ENCODE measurements at places on chromosomes 13 and 19. TPM values are rescaled to one million over a fixed set of nuclear protein-coding genes. Genes with fewer than 3 reads are reported as not detected.
A peak's percentile ranks its signal among the peaks of the same experiment; 100 is the strongest.

The SHANK1 gene
- total RNA-seq: 1.2 TPM

The TRPM4 gene
- 30.6 TPM for total RNA-seq

The NOVA2 gene
- 4.2 TPM for total RNA-seq

The HPN gene
- total RNA-seq: 7.2 TPM

The IRF2BP1 gene
- total RNA-seq: 21.3 TPM

The IL12RB1 gene
- 1.2 TPM for total RNA-seq

The ZNF93 gene
- 3.4 TPM for total RNA-seq

The LENG9 gene
- 5.4 TPM for total RNA-seq

The LRRC4B gene
- total RNA-seq: 1.4 TPM

The HTR2A gene
- 0.55 TPM for total RNA-seq

The ELSPBP1 gene
- total RNA-seq: not detected

GRCh38 chr13:28299916-28300315, 161.6 kb downstream of the PAN3 start:
- no peak for DNase-seq

GRCh38 chr13:85194482-85194881, 604.7 kb downstream of the SLITRK6 start:
- no peak for DNase-seq

DNA sequence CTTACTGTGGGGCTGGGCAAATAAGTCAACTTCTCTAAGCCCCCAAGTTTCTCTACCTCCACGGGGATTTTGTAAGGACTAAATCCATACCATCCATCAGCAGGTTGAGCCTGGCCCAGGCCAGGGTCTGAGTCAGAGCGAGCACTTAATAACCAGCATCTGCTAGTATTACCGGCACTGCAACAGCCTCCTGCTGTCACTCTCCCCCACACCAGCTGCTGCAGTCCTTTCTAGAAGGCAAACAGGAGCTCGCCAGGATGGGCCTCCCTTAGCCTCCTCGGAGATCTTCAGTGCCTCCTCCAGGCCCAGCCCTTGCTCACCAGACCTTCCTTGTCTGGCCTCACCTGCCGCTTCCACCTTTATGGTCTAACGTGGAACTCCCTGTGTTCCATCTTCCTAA, 3.2 kb downstream of the NAPA start:
- no peak for DNase-seq

DNA sequence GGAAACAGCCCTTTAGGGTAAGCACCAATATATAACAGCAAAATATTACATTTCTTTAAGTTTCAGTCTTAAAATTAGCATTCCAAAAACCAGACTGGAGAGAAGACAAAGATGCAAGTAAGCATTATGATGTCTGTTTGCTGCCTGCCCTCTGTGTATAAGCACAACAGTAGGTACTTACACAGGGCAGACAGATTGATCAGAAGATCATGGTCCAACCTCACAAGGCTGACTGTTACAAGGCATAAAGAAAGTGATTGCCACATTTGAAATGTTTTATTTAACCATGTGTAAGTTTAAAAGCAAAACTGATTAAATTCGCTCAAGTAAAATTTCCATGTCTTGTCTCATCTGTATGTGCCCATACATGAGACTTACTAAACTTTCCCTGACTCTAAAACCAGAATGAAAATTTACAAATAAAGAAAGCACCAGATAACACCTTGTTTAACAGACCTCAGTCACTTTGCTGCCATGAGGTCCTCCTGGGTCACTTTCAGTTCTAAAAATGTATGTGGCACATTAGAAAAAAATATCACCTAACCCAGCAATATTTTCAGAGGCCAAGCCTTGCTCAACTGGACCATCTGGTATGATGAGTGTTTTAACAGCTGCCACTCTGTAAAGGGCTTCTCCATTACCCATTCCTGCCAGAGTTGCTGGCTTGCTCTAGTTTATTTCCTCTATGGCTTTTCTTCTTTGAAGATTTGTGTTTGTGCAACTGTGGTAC, 297.0 kb downstream of the RBM26 start:
- DNase-seq: no peak

GRCh38 chr19:12763100-12763499, 11.5 kb downstream of the BEST2 start:
- DNase-seq: no peak

- no peak for DNase-seq
Observed at GRCh38 chr13:52061587-52061986, 37.1 kb downstream of the UTP14C start.

- no peak for DNase-seq
Observed at GRCh38 chr13:44439452-44440024, 65.9 kb downstream of the SERP2 start.

DNA sequence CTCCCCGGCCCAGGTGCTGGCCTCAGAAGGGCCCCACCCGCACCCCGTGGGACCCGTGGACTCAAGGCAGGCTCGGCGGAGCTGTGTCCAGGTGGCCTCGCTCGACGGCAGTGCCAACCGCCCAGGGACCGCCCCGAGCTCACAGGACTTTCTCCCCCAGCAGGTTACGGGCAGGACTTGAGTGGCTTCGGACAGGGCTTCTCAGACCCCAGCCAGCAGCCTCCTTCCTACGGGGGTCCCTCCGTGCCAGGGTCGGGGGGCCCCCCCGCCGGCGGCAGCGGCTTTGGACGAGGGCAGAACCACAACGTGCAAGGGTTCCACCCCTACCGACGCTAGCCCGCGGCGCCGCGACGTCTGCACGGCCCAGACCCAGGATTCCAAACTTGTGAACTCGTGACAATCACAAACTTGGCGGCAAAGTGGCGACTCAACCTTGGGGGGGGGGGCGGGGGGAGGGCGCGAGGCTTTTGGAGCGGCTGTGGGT, 3.6 kb upstream of the RPS15 start:
- DNase-seq: peak; percentile 24

DNA sequence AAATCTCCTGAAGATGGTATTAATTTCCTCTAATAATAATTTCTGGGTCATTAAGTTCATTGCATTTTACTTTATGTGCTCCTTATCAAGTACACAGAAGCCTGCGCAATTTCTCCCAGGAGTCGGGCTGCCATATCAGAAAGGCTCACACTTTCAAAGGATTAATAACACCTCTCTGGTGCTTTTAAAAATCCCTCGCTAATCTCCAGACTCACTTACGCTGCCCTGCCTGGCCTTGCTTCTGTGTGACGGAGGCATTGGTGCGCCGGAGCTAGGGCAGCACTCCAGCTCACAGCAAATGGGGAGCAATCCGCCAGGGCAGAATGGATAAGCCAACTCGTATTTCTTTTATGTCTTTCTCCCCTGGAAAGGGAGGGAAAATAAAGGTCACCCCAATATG, 300.8 kb downstream of the EFNB2 start:
- no peak for DNase-seq

DNA sequence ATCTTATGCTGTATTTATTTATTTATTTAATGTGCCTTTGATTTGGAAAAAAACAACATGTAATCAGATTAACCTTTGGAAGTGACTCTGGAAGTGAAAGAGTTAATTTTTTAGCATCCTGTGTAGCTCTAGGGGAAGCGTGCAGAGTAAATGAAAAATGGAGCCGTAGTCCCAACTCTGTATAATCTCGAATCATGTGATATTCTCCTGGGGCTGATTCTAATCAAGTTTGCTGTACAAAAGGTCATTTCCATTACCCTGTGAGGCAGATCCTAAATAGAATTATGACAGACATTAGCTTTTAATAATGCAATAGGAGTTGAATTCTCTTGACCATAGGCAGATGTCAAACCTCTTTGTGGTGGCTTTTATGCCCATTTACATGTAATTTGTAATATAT, 238.6 kb upstream of the CSNK1A1L start:
- no peak for DNase-seq

DNA sequence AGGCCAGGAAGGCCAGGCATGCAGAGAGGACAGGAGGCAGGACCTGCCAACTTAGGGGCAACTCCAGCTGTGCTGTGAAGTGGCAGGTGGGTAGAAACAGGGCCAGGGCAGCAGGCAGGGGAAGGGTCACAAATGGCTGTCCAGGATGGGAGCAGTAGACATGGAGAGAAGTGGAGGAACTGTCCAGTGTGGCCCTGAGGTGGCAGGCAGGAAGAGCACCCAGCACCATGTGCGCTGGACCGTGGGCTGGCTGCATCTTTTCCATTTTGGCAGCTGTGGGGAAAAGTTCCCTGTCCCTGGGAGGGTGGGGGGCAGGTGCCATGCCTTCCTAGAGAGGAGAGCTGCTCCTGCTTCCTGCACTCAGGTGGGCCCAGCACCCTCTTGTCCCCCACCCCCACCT, 13.8 kb downstream of the DEDD2 start:
- no peak for DNase-seq

DNA sequence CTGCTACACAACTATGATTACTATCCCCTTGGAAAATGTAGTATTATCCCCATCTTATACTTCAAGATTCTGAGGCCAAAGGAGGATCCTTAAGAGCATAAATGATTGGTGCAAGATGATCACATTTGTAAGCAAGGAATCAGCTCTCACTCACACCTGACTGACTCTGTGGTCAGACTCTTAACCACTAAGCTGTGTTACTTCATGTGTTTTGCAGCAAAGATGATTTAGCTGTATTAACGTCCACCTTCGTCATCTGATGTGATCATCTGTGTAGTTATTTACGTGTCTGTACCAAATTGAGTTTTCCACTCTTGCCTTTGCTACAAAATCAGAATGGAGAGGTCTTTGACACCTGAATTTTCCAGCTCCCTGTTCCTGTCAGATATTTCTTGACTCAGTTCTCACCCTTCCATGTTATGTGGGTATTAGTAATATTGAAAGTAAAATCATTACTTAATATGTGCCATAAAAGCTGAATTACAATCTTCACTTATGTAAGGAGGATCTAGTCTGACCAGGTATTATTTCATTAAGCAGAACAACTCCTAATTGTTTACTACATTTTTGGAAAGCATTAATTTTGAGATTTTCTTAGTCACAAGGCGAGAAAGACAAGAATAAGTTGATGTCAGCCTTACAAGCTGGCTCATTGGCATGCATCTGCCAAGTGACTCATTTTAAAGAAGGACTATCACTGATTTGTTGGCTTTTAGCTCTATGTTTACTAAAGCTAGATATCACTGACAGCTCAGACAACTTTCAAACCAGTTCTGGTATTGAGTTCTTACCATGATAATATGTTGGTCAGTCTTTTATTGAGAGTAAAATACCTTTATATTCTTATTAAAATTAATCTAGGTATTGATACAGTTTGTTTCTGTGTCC, 1279.8 kb upstream of the PCDH9 start:
- DNase-seq: no peak

- DNase-seq: no peak
Observed at GRCh38 chr13:21089830-21090229, 28.4 kb upstream of the LATS2 start.

DNA sequence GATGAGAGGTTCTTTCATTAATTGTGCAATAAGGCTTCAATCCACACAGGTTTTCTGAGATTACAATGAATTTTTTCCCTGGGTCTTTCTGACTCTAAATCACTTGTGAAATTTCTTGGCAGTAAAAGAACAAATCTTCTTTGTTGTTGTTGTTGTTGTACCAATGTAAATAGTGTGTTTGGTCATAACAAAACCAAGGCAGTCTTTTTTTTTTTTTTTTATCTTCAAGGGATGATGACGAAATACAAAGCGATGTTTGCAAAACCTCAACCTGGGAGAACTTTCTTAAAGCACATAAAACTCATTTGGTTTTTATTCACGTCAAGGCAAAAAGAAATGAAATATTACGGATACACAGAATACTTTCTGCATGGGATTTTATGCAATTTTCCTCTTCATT, 462.0 kb downstream of the LIG4 start:
- no peak for DNase-seq

DNA sequence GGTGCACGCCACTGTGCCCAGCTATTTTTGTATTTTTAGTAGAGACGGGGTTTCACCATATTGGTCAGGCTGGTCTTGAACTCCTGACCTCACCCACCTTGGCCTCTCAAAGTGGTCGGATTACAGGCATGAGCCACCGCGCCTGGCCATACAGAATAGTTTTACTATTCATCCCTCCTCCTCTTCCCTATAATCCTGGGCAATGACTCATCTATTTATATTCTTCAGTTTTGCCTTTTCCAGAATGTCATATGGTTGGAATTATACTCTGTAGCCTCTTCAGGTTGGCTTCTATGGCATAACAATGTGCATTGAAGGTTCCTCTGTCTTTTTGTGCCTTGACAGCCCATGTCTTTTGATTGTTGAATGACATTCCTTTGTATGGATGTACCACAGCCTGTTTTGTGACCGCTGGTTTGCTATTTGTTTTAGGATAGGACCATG, 22.2 kb upstream of the LRP3 start:
- DNase-seq: no peak

GRCh38 chr13:44484562-44485138, 91.5 kb downstream of the TSC22D1 start:
- no peak for DNase-seq

GRCh38 chr13:40254394-40254793, 412.0 kb downstream of the FOXO1 start:
- no peak for DNase-seq

DNA sequence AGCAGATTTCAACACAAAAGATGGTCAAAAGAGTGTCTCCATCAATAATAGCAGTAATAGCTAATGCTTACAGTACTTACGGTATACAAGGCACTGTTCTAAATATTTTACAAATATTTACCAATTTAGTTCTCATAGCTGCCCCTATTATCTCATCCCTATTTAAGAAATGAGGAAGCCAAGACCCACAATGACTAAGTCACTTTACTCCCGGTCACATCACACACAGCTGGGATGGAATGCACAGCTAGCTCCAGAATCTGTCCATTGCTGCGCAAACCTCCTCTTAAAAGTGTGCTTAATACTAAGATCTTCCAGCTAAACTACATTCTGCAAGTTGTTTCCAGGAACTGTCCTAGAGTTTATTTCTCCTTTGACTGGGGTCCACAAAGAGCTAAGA, 63.4 kb downstream of the RAP2A start:
- no peak for DNase-seq

DNA sequence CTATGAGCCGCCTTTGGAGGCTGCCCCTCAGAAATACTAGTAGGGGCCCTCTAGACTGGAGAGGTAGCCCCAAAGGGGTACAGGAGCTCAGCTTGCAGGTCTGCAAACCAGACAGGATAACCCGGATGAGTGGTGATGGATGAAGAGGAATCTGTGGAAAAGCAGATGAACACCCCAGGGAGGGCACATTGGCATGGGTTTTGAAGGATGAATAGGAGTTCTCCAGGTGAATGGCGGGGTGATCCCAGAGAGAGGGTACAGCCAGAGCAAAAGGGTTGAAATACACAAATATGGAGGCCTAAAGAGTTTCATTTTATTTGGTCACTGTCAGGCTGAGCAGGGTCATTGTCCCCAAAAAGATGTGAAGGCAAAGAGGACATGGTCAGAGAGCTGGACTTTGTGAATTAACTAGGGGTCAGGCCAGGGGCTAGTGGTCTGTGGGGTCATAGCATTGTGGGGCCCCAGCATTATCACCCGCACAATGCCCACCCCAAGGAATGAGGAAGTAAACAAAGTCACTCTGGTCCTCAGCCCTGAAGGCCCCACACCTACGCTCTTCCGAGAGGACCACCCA, 4.8 kb downstream of the NR2F6 start:
- DNase-seq: no peak

Data from left cardiac atrium (tissue), 4 donors.